NCI-H1417 (cell line): ENCODE measurements at places on chromosomes 6 and 20.

GRCh38 chr6:151993364-151993763 lies 185.9 kb downstream of the ESR1 start:
- DNase-seq = no peak

DNA sequence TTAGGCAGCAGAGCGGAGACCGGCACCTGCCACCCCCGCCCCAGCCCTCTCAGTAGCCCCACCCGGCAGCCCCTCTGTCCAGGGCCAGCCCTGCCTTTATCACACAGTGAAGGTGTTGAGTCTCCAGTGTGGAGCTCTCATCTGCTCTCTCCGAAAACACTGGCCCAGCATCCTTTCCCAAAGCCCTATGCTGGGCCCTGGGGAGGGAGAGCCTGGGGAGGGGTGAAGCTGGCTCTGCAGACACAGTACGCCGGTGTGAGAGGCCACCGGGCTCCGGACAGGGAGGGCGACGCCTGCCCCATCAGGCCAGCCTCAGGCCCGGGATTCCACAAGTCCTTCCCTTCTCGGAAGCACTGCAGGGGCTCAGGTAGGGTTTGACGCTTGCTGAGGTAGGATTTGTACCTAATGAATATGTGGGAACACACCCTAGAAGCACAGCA lies 186.9 kb downstream of the ERMARD start:
- DNase-seq = no peak

- DNase-seq = peak; percentile 10
Measured at GRCh38 chr6:105014448-105014847, 57.5 kb downstream of the LIN28B start.

GRCh38 chr6:68473433-68474210 lies 161.5 kb upstream of the ADGRB3 start:
- DNase-seq = no peak

DNA sequence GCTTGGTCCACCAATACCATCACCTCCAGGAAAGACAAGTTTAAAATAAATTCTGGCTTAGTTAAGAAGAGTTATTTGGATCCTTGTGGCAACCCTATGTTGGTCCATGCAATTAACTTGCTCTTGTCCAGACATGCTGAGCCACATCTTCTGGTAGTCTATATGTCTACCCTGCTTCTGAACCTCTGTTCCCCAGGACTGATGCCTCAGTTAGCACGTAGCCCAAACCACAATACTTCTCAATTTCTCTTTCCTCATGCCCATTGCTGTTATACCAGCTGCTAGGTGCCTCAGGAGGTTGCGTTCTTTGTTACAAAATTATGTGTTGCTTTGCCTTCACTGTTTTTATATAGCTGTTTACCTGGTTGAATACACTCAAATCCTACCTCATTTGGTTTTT lies 116.4 kb upstream of the KCNQ5 start:
- no peak for DNase-seq

GRCh38 chr6:102114402-102114801 lies 720.9 kb downstream of the GRIK2 start:
- DNase-seq = no peak

- DNase-seq = no peak
Measured at GRCh38 chr20:2984956-2985661, 58.3 kb upstream of the GNRH2 start.

GRCh38 chr6:158666628-158667359 lies 16.9 kb downstream of the SYTL3 start:
- DNase-seq = no peak

DNA sequence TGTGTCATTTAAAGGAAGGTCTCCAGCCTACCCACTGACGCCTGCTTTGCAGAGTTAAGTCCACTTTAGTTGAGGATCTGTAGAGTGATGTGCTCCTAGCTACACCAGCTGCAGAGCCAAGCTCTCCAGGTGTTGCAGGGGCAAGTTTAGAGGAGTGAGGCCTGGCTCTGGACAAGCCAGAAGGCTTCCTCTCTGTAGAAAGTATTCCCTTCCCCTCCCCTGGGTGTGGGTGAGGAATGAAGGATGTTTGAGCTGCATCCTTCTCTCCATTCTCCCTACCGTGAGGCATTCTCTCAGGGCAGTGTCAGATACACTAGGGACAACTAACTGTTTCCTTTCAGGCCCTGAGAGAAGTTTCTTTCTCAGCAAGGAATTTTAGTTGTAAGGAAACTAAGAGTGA lies 66.5 kb downstream of the ELOVL5 start:
- DNase-seq = no peak

GRCh38 chr6:167925026-167925425 lies 72.4 kb upstream of the KIF25 start:
- DNase-seq = no peak

- peak; percentile 23 for DNase-seq
Measured at GRCh38 chr6:16238057-16238962, at the start of gene GMPR. GMPR (plus strand) TSS chr6:16238587; CDS start chr6:16238694, 107 bp downstream.

DNA sequence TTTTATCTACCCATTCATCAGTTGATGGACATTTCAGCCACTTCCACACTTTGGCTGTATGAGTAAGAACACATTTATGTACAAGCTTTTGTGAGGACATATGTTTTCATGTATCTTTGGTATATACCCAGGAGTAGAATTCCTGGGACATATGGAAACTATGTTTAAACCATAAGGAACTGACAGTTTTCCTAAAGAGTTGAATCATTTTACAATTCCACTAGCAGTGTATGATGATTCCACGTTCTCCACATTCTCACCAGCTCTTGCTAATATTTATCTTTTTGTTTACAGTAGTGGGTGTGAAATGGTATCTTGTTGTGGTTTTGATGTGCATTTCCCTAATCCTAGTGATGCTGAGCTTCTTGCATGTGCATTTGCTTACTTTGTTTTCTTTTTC lies 338.1 kb downstream of the PLCB1 start:
- no peak for DNase-seq

DNA sequence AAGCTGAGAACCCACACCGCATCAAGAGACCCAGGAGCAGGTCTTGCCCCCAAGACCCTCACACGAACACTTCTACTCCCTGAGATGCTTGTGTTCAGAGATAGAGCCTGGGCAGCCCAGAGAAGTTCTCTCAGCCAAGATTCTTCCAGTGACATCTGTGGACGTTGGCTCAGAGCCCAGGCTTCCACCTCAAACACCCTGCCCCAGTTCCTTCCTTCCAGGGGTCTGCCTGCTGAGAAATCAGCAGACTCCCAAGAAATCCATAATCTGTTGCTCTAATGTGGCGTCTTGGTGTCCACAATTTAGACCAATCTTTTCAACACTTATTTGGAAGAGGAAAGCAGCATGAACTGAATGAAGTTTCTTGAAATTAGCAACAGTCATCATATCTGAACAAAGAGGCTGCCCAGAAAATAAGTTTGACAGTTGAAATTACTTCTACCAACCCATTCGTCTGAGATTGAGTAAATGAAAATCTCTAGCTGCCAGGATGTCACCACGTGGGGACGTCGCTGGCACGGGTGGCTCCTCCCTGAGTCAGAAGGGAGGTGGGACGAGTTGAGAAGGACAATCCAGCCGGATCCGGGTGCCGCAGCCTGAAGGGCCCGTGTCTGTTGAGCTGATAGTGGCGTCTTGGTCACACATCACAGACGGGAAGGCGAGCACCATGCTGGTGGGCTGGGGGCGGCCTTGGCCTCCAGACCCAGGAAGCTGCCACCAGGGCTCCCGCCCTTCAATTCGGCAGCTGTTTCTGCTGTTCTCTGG lies 400.9 kb downstream of the TAF4 start:
- DNase-seq = no peak

- no peak for DNase-seq
Measured at GRCh38 chr6:136803608-136804007, 11.3 kb upstream of the MAP3K5 start.

- DNase-seq = no peak
Measured at GRCh38 chr6:48150701-48151100, 39.7 kb upstream of the PTCHD4 start.

- DNase-seq = no peak
Measured at GRCh38 chr6:51818520-51819022, 268.8 kb downstream of the PKHD1 start.

- no peak for DNase-seq
Measured at GRCh38 chr20:46651091-46651962, at the start of gene SLC13A3. SLC13A3 (minus strand) TSS chr20:46651459; CDS start chr20:46651421, 38 bp downstream.

GRCh38 chr6:18261877-18262276 lies 2.5 kb downstream of the DEK start:
- no peak for DNase-seq

GRCh38 chr6:81748994-81749393 lies 3.5 kb downstream of the TENT5A start:
- DNase-seq = no peak

GRCh38 chr20:47944682-47945081 lies 159.4 kb upstream of the SULF2 start:
- DNase-seq = peak; percentile 37

GRCh38 chr6:127784468-127784867 lies 116.4 kb downstream of the THEMIS start:
- no peak for DNase-seq

GRCh38 chr6:83808005-83808404 lies 45.2 kb upstream of the RIPPLY2 start:
- DNase-seq = no peak

- DNase-seq = no peak
Measured at GRCh38 chr20:56716806-56717205, 87.7 kb downstream of the TFAP2C start.

DNA sequence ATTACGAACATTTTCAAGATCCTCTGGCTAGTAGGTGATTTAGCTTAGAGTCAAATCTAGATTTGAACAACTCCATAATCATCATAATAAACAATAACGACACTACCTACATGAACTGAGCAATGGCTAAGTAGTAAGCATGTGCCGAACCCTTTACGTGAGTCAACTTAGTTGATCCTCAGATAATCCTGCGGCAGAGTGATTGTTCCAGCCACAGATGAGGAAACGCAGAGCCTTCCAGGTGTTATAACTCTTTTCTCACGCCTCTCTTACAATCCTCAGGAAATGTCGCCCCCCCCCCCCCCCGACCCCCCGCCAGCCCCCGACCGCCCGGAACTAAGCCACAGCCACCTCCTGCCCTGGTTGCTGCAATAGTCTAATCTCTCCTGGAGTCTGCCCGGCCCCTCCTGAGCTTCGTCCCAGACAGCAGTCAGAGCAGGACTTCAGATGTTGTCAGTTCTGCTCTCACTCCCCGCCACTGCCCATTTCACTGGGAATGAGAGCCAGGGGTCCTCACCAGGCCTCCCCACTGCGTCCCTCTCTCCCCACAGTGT lies 141.5 kb upstream of the AGPAT4 start:
- no peak for DNase-seq
